ENCODE measurements at places on chromosomes 13 and 19. TPM values are rescaled to one million over a fixed set of nuclear protein-coding genes. Genes with fewer than 3 reads are reported as not detected.
A peak's percentile ranks its signal among the peaks of the same experiment; 100 is the strongest.

GRCh38 chr13:94112227-94112626 is 367.3 kb downstream of the DCT start:
- no peak for DNase-seq
- no peaks in the 10 kb centered on the region for H3K36me3 ChIP-seq
- no peak overlapping the region for H3K27ac ChIP-seq

GRCh38 chr19:18021121-18021755 is 13.3 kb downstream of the ARRDC2 start:
- H3K4me1 ChIP-seq = peaks cover 5% of the 10 kb centered on the region
- H3K4me3 ChIP-seq = no peak overlapping the region
- H3K36me3 ChIP-seq = no peaks in the 10 kb centered on the region
- no peak overlapping the region for H3K27ac ChIP-seq

- no peak overlapping the region for H3K4me3 ChIP-seq
- peaks cover 13% of the 10 kb centered on the region for H3K4me1 ChIP-seq
- DNase-seq = peak; percentile 32
- no peaks in the 10 kb centered on the region for H3K27me3 ChIP-seq
Measured at GRCh38 chr13:49652355-49653305, 24.3 kb downstream of the ARL11 start.

DNA sequence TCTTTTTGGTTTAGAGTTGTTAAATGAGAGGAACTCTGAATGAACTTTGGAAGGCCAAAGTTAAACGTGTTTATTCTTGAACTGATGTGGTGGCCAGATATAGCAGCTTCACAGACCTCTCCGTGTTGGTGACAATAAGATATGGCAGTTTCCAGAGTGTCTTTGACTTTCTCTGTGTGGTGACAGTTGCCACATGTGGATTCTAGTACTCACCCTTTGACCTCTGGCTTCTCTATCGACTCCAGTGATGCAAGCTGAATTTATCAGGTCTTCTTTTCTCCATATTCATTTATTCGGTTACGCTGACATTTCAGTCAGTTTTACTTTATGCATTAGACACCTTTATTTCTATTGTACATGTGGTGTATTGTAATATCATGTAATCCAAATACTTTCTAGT is 1469.5 kb downstream of the SLITRK1 start:
- no peaks in the 10 kb centered on the region for H3K27me3 ChIP-seq
- H3K36me3 ChIP-seq = no peaks in the 10 kb centered on the region
- H3K27ac ChIP-seq = no peak overlapping the region
- no peak overlapping the region for H3K4me3 ChIP-seq

GRCh38 chr13:47017476-47017875 is 120.6 kb upstream of the HTR2A start:
- H3K27me3 ChIP-seq = no peaks in the 10 kb centered on the region
- DNase-seq = no peak
- no peak overlapping the region for H3K27ac ChIP-seq
- no peak overlapping the region for H3K4me3 ChIP-seq
- no peaks in the 10 kb centered on the region for H3K36me3 ChIP-seq

ZNF610 gene
- 10.0 TPM for total RNA-seq

Measured in neural crest cell (in vitro differentiated cells).